ENCODE measurements at places on chromosomes 6 and 20.

DNA sequence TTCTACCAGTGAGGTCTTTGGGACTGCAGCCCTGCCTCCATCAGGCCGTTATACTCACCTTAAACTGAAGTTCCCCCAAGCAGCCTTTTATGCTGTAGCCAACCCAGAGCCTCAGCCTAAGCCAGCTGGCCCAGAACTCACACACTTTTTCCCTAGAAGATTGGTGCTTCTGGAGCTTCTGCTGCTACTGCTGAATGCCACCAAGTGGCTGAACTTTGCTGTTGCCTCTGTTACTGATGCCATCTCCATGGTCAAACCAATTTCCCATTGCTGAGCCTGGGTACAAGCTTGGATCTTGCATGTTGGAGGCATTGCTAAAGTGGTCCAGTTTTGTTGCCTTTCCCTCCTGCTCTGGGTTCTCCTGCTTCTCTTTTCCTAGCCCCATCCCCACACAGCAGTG lies 15.0 kb upstream of the TBX18 start:
- no peak for DNase-seq

DNA sequence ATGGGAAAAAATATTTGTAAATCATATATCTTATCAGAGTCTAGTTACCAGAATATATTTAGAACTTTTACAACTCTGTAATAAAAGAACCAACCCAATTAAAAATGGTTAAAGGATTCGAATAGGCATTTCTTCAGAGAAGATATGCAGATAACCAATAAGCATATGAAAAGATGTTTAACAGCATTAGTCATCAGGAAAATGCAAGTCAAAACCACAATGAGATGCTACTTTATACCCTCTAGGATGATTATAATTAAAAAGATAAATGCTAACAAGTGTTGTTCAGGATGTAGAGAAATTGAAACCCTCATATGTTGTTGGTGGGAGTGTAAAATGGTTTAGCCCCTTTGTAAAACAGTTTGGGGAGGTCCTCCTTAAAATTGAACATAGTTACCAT lies 94.1 kb downstream of the LRRC1 start:
- DNase-seq, result no peak

- DNase-seq, result no peak
Measured at GRCh38 chr20:62198496-62198895, 15.7 kb downstream of the MTG2 start.

- no peak for DNase-seq
Measured at GRCh38 chr20:48102931-48103660, 317.8 kb upstream of the SULF2 start.

GRCh38 chr20:61736751-61737310 lies 328.9 kb downstream of the TAF4 start:
- no peak for DNase-seq

- no peak for DNase-seq
Measured at GRCh38 chr20:19045371-19045770, 167.1 kb upstream of the SLC24A3 start.

DNA sequence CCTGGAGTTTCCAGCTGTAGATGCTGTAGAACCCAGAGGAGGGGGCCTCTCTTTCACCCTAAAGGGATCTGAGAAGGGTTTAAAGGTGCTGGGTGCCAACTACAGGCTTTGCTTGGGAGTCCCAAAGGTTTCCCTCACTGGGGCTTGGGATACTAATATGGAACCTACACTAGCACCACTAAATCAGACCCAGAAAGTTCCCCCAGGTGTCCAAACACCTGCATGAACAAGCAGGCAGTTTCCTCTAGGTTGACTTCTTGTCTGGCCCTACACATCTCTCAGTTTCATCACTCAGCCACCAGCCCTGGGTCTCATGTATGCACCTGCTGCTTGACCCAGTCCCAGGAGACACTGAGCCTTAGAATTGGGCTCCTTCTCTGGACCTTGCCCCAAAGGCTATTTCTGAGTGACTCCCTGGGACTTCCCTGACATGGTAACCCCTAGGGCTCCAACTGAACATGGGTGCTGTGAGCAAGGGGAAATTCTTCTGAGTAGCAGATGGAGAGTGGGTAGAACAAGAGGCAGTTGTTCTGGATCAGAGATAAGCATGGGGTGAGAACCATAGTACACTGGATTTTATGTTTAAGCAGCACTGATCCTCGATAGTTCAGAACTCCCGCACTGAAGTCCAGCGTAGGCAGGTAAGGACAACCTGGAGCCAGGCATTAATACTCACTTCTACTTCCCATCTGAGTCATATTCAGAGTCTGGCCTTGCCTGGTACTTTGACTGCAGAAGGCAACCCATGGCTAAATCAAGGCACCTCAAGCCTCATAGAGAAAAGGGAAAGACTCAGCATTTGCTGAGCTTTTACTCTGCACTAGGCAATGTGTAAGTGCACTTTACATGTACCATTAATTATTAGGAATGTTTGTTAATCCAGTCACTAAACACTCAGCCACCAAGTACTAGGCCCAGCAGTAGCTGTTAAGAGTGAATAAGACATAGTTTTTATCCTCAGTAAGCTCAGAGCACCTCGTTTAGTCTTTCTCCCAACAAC lies 16.8 kb downstream of the BCL2L1 start:
- DNase-seq, result no peak

DNA sequence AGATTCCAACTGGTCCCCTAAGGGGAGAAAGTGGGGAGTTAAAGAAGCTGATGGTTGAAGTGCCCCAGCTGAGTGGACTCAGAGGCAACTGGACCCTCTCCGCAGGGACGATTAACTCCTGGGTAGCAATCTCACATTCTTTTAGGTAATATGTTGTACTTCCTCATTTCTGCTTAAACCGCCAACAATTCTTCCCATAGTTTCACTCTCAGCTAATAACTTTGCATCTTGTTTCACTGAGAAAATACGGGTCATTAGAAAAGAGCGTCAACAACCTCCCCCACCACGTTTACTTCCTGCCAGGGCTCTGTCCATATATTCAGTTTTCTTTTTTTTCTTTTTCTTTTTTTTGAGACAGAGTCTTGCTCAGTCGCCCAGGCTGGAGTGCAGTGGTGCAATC lies 39.5 kb upstream of the CHD6 start:
- no peak for DNase-seq

- DNase-seq, result no peak
Measured at GRCh38 chr6:161074496-161075121, 83.0 kb downstream of the MAP3K4 start.

- DNase-seq, result no peak
Measured at GRCh38 chr6:89817481-89817880, 2.1 kb downstream of the MDN1 start.

DNA sequence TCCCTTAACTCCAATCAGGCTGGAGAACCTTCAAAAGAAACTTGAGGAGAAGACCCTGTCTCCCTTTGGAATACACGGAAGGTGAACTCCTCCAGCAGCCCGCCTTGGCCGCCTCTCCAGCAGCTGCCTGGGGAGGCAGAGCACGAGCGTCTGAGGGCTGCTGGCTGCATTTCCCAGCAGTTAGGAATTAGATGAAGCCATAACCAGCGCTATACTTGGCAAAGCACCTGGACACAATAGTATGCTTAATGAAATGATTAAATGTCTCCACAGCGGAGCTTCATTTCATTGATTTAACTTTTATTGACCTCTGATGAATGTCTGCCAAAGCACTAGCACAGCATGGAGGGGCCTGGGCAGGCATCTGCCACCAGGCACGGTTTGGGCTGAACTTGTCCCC lies 73.5 kb downstream of the TMEM242 start:
- DNase-seq, result no peak

DNA sequence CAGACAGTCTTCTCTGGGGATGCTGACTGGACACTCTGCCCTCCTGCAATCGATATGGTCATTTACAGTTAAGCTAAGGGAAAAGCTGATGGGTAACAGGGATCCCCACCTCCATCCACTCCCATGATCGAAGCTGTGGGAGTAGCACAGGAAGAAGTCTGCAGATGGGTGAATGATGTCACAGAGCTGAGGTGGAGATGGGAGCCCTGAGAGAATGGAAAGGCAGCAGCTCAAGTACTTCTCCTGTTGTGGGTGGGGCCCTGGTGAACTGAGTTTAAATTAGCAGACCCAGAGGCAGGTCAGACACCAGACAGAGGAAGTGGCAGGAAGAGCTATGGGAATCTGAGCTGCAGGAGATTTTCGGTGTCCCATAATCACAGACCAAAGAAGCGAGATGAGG lies 29.0 kb downstream of the HDGFL1 start:
- DNase-seq, result no peak

GRCh38 chr6:24100024-24100769 lies 25.8 kb upstream of the NRSN1 start:
- DNase-seq, result no peak

- DNase-seq, result no peak
Measured at GRCh38 chr6:117233145-117233544, 32.2 kb upstream of the VGLL2 start.

DNA sequence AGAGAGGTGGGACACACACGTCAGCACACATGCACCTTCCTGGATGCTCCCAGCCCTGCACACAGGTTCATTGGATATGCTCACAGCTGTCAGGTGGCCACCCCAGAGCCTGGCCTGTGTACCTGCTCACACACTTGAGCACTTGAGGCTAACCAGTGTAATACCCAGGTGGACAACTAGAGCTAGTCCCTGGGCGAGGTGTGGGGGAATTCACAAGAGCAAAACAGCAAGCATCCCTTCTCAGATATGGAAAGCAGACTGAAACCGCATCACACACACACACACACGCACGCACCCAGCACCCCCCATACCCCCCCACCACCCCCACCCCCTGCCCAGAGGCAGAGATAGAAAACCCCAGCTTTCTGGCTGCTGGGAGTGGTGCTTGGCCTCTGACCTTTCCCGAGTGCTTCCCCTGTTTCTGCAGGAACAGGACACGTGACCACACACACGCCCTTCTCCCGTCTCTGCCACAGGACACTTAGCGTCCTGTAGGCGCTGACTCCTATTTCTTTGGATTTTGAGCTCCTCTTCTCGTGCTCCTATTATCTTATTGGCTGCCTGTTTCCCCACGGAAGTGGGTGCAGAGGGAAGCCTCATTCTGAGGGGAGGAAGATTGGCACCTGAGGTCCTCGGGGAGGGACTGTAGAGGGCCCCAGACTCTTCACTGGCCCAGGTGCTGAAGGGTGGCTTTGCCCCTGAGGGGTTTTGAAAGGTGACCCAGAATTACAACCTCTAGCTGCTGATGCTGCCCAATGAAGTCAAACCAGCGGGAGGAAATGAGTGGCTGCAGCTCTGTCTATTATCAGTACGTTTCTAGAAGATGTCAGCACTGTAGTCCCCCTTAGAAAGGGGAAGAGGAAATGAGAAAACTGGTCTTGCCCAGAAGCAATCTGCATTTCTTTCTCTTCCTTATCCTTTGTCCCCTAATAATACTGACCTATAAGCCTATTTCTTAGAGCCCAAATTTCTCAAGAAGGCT lies 65.8 kb downstream of the SYTL3 start:
- DNase-seq, result no peak

GRCh38 chr6:170045981-170046667 lies 244.8 kb downstream of the DLL1 start:
- DNase-seq, result no peak

DNA sequence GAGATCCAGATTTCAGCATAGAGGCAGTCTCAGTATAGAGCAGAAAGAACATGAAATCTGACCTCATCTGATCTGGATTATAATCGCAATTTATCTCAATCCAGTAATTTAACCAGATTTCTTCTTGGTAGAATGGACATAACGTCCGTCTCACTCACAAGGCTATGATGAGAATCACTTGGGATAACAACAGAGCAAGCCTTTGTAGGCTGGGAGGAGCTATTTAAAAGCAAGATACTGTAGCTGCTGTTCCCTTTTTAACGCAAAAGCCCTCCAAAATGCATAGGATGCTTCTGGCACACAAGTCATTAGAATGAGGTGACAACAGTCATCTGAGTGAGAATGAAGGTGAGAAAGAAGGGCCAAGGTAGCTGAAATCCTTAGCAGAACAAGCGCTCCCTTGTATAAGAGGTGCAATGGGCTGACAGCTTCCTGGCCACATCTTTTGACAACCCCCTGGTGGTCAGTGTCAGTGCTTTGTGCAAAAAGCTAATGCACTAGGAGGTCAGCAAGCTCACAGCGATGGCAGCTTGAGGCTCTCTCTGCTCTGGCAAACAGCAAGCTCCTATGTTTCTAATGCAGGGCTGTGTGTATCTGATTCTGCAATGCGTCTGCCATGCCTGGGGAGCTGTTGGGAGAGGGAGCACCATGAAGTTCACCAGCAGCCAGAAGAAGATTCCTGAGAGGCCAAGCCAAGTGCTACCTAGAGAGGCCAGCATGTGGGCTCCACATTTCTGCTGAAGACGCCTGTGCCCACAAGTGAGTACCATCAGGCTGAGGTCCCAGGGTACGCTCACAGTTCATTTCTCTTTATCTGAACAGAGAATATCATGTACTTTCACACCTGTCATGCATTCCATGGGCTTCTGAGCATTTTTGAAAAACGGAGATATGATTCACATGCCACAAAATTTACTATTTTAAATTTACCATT lies 16.2 kb downstream of the METTL24 start:
- DNase-seq, result no peak

GRCh38 chr6:167013067-167013466 lies 13.9 kb downstream of the CEP43 start:
- no peak for DNase-seq

DNA sequence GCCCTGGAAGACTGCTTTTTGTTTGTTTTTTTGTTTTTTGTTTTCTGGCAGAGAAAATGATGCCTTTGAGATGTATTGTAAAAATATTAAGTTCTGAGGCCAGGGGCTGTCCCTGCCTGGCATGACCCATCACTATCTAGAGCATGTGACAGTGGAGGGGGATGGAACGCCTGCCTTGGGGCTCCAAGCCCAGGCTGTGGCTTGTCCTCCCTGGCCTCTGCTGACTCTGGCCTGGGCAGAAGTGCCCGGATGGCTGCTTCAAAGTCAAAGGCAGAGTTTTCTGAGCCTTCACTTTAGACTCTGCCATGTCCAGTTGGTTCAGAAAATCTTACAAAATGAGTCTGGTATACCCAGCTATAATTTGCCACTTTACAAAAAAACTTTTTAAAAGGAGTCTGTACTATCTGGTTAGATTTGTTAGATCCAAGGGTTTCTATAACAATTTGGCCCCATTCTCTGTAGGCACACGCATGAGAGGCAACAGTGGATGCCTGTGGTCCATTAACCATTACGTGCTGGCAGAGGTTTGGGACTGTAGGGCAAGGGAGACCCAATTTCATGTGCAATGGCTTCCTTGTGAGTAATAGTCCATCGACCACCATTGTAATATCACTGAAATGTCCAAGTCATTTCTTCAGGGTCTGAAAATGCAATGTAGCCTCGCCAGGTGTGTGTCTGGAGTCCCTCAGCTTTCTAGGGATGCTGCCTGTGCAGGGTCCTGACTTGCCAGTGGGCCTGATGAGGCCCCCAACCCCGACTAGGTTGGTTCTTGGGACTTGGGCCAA lies 8.3 kb downstream of the PPP1R3G start:
- DNase-seq, result no peak

GRCh38 chr6:43997345-43997677 lies 129.9 kb downstream of the MRPL14 start:
- DNase-seq, result no peak

GRCh38 chr20:58500256-58500655 lies 14.9 kb downstream of the APCDD1L start:
- DNase-seq, result no peak

- DNase-seq, result no peak
Measured at GRCh38 chr20:36307412-36308325, 1.5 kb downstream of the DLGAP4 start.

All from C1 segment of cervical spinal cord (tissue), 14 donors.